ENCODE measurements at places on chromosomes 6 and 20.

GRCh38 chr6:132830334-132830751 lies 16.0 kb downstream of the RPS12 start:
- no peak for DNase-seq

GRCh38 chr6:108714101-108714765 lies 134.0 kb upstream of the ARMC2 start:
- no peak for DNase-seq

GRCh38 chr6:31906122-31906521 lies 4.2 kb upstream of the ZBTB12 start:
- DNase-seq = no peak

GRCh38 chr6:159193923-159194322 lies 24.7 kb downstream of the FNDC1 start:
- no peak for DNase-seq

DNA sequence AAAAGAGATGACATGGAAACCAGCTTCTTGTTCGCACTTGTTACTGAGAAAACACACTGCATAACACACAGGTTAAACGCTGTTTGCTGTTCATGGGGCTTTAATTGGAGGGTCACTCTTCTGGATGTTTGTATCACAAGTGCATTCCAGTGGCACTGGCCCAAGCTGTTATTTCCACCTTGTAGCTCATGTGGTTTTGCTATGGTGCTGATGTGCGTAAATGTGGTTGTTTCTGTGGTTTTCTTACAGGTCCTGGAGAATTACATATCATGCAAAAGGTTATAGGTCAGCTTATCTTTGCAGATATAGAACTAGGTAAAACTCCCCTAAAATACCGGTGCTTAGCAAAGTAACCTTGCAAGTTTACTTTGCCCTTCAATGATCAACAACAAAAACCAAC lies 89.3 kb upstream of the AHI1 start:
- DNase-seq = no peak

DNA sequence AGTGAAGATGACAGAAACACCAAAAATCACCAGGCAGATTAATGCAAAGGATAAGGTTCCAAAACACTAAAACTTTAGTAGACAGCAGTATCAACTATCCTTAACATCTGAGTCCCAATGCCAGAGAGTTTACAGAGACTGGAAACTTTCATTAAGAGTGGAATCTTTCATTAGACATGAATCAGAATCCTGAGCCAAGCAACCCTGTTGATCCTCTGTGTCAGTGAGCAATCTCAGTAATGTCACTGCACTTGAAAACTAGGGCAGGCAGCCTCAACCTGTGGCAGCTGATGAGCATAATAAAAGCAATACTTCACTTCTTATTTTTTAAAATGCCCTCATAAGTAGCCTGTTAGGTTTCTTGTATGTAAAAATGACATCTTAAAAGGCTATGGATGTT lies 252.8 kb upstream of the PLN start:
- no peak for DNase-seq

GRCh38 chr6:44192428-44193041 lies 24.2 kb upstream of the MYMX start:
- DNase-seq = no peak

GRCh38 chr6:126153661-126154060 lies 167.3 kb downstream of the TRMT11 start:
- DNase-seq = no peak

DNA sequence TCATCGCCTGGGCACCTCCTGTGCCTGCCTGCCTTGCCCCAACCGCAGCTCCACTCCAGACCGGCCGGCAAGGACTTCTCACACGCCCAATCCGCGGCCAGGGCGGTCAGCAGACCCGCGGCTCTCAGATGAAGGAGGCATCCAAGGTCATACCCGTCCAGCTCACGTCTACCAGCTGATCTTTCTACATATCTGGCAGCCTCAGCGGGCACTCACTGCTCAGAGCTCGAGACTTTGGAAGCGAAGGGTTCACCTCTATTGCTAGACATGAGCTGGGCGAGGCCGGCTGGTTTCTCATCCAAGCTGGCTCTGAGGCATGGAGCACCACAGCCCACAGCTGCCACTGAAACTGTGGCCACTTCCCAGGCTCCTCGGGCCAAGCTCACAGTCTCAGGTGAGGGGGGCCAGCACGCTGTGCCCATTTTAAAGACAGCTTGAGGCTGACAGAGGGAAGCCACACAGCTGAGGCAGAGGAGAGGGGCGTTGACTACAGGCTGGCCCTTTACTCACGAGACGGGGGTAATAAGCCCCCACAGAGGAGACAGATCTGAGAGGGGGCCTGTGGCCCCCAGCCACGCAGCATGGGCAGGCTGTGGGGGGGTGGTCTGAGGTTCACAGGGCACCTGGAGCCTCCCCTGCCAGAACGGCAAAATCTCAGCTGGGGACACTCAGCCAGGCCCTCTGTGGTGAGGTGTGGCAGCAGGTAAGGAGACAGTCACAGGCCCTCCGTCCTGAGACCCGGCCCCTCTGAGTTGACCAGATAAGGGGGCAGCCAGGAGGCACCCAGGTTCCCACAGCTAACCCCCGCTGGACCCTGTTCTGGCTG lies 2.0 kb downstream of the LAMA5 start:
- no peak for DNase-seq

DNA sequence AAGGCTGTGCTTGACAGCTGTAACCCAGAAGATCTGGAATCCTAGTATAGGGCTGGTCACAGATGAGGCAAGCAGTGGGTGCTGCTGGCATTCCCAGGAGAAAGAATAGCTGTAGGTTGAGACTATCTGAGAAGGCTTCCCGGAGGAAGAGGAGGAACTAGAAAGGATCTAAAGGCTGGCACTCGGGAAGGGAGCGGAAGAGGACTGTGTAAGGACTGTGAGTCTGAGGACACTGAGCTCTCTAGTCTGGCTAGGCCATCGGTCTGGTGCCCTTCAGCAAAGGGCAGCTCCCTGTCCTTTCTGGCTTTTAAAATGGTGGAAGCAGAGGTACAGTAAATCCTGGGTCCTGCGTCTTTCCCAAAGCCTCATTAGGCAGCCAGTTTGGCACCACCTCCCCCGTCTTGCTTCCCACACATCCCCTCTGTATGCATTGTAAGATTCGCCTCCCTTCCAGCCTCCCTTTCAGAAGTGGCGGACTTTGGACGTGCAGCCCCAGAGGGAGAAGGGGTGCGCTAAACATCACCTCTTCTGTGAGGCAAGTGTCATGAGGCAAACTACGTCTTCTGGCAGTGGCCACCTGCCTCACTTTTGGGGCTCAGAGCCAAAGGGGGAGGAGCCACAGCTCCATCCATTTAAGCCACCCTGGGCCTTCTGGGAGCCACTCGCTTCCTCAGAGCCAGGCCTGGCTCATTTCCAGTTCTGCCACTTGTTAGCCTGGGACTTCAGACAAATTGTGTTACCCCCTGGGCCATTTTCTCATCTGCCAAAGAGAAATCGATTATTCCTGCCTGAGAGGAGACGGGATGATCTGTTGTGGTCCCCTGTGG lies 8.6 kb downstream of the SNPH start:
- DNase-seq = no peak

DNA sequence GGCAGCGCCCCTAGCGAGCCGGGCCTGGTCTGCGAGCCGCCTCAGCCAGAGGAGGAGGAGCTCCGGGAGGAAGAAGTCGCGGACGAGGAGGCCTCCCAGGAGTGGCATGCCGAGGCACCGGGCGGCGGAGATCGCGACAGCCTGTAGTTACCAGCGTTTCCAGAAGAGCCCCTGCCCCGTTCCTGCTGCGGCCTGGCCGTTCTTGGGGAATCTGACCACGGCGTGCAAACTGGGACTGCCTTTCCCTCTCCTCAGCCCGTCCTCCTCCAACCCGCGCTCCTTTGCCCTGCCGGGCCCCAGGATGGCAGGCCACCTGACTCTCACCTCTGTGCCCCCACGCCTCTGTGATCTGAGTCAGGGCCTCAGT lies 802 bp downstream of the HDGFL1 start:
- no peak for DNase-seq

DNA sequence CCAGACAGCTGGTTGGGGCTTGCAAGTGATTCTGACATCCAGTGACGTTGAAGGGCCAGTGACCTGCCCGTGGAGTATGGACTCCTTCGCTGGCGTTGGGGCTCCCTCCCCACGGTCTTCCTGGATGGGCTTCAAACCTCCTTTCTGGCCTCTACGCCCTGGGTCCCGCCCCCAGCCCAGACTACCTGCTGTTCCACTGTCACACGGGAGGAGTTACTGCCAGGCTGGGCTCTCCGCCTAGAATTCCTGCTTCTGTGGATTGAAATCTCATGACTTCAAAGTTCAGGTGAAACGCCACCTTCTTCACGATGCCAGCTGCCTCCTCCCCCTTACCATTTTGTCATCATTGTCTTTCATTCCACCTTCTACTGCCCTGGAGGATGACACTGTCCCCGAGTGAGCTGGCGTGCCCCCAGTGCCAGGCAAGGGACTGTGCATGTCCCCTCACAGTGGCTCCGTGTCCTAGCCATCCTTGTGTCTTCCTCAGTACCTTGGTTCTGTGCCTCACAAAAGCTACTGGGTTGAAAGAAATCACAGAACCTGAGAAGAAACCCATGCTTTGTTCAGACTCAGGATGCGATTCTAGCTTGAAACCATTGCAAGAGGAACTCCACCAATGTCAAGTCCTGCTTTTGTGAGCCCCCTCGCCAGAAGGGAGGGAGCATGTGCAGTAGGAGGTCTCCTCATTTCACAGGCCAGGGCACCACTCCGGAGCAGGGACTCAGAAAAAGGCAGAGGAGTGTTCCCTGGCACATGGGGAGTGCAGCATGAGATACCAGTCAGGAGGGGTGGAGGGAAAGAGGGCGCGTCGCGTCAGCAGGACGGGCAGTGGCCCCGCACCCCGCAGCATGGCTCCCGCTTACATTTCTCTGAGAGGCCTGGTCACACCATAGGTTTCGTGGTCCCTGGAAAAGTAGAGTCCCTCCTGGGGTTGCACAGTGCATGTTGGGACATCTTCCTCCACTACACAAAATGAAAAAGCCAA lies 11.0 kb upstream of the IRF4 start:
- DNase-seq = no peak

- DNase-seq = no peak
Observed at GRCh38 chr6:90653750-90654149, 66.9 kb upstream of the MAP3K7 start.

DNA sequence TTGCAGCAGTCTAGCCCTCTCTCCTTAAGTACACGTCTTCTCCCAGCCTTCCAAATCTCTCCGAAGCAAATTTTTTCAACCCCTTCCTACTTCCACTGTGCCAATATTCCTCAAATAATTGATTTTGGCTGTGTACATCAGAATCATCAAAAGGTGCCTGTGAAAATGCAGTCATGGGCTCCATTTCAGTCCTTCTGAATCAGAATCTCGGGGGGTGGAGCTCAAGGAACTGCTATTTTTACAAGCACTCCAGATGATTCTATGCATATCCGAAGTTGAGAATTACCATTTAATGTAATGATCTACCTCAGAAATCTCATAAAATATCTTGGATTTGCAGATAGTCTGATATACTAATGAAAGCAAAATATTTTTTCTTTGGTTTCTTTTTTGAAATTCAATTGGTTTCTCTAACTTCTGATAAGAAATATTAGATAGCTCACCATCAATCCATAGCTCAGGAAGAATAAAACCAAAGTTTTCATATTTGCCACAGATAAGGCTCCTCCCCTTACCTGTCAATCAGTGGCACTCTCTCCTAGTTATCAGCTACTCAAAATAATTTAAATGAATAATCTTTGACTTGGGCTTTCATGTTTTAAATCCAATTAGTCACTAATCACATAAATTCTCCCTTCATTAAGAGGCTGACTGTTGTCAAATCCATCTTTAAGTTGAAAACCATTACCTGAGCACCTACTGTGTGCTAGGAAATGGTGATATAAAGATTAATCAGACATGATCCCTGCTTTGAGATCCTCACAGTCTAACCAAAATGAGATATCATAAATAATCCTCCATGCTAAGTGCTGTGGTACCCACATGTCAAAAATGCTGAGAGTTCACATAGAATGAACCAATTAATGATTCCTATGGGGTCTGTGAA lies 36.4 kb upstream of the STXBP5 start:
- DNase-seq = no peak

- no peak for DNase-seq
Observed at GRCh38 chr6:2108700-2109306, 136.6 kb downstream of the GMDS start.

GRCh38 chr6:132188556-132189264 lies 212.6 kb downstream of the MOXD1 start:
- no peak for DNase-seq

- DNase-seq = no peak
Observed at GRCh38 chr20:63771046-63771707, 31.6 kb downstream of the SLC2A4RG start.

GRCh38 chr6:109870089-109870410 lies 108.1 kb upstream of the GPR6 start:
- DNase-seq = no peak

DNA sequence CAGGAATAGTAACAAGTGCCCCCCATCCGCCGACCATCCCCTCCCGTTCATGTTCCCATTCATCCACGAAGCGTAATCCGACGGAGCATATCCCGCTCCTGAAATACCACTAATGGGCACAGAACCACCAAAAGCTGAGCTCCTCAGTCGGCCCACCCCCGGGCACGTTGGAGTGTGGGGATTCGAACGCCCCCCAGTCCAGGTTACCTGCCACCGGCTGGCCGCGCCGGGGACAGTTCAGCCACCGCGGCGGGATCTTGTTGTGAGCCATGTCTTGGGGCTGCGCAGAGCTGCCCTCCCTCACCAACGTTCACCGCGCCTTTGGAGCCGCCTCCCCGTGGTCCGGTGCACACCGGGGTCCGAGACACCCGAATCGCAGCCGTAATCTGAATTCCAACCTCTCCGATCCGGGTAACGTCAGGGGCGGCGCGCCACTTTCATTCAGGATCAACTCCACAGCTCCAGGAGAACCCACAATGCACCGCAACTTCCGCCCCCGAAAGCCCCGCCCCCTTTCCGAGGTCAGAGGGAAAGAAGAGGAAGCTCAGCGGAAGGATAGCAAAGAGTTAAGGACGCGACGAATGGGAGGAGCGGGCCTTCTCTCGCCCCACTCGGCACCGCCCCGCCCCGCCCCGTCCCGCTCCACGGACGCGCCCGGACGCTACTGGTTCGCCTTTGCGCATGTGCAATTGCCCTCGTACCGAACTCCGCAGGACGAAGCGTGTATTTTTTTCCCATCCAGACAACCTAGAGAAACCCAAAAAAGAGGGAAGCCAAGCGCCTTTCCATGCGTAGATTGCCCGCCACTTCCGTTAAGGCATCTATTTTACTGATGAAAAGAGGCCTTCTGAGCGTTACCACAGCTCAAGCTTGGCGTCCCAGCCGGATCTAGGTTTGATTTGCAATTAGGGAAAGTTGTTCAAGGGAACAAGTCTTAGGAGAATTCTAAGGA lies at the start of gene RNGTT:
Gene RNGTT (minus strand): TSS at position 480 of the 952 bp plus-strand sequence. CDS start 209 bp downstream, at position 271.
- peak; percentile 96 for DNase-seq

DNA sequence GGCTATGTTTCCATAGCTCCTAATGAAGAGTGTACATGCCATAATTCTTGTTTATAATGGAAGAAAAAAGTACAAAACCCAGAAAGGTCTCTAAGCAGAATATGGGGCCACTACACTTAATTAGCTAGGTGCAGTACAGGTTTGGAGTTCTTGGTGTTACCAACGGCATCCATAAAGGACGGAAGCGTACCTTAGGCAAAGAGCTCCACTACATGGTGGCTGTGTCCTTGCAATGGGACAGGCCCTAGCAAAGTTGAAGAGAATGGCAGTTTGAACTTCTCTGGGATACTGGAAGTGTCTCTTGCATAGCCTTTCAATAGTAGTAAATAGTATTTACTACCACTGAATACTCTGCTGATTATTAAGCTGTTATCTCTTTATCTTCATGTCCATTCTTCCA lies 371.7 kb upstream of the MMS22L start:
- DNase-seq = no peak

Data from activated T-helper 1 cell treated with anti-CD3 and anti-CD28 coated beads, Interleukin-2, amount 50 U/mL, for 16 hours (primary cell).